ENCODE measurements at places on chromosomes 4 and X. TPM values are rescaled to one million over a fixed set of nuclear protein-coding genes. Genes with fewer than 3 reads are reported as not detected.

The SLITRK2 gene
- 0.06 TPM for total RNA-seq

The GLRA2 gene
- total RNA-seq, result not detected

The TSR2 gene
- total RNA-seq, result 14.6 TPM

The PAGE5 gene
- 0.46 TPM for total RNA-seq

The LAGE3 gene
- 22.6 TPM for total RNA-seq

The GAGE12H gene
- total RNA-seq, result not detected

The SSX1 gene
- not detected for total RNA-seq

The RAB9A gene
- total RNA-seq, result 10.5 TPM

The JCHAIN gene
- total RNA-seq, result 8.6 TPM

The COX7B2 gene
- total RNA-seq, result not detected

The COMMD8 gene
- 8.0 TPM for total RNA-seq

The RTL3 gene
- total RNA-seq, result not detected

The GUCY1B1 gene
- total RNA-seq, result 3.3 TPM

The PLS3 gene
- 239 TPM for total RNA-seq

The MGARP gene
- not detected for total RNA-seq

The PRSS12 gene
- total RNA-seq, result 1.4 TPM

The TRAM1L1 gene
- not detected for total RNA-seq

The CA5B gene
- 4.3 TPM for total RNA-seq

The GPR50 gene
- not detected for total RNA-seq

The HPGD gene
- total RNA-seq, result 97.2 TPM

The SPANXA1 gene
- total RNA-seq, result not detected

The SMIM14 gene
- total RNA-seq, result 152 TPM

The STPG2 gene
- total RNA-seq, result 0.46 TPM

The PPP4R3C gene
- not detected for total RNA-seq

Data from right lobe of liver (tissue), 6 donors.